ENCODE measurements at places on chromosomes 3 and 15.
A peak's percentile ranks its signal among the peaks of the same experiment; 100 is the strongest.

DNA sequence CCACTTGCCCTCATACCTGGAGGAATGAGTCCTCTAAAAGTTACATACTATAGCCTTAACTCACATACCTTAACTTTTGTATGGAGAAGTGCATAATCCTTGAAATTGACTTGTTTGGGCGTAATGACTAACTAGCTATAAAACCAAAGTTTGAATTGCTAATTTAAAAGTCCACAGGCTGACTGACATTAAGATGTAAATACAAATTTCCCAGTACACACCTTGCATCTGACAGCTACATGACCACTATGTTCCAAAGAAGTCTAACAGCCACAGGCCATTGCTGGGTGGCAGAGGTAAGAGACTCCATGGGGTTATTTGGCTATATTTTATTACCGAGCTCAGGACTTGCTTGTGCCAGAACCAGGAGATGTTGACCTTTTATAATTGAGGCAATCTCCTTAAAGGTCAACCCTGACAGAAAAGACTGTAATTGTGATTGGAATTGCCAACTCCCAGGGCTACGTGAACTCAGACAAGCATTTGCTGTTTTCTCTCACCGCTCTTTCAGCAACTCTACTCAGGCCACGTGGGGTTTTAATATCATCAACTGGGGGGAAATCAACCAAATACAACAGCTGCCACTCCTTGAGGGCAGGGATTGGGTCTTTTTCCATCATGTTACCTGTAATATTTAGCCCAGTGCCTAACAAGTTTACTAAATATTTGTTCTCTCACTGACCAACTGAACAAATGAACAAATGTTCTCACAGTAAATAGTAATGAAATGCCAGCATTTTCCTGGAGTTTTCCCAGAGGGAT is 139.9 kb downstream of the SEMA6D start:
- no peak for DNase-seq

GRCh38 chr15:48681353-48681752 is 35.8 kb upstream of the FBN1 start:
- DNase-seq, result no peak

DNA sequence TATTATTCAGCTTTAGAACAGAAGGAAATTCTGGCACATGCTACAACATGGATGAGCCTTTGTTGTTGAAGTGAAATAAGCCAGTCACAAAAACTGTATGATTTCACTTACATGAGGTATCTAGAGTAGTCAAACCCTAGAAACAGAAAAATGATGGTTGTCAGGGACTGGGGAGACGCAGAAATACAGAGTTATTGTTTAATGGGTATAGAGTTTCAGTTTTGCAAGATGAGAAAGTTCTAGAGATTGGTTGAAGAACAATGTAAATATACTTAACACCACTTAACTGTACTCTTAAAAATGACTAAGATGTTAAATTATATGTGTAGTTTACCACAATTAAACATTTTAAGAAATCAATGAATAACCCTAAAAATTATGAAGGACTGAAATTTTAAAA is 15.8 kb downstream of the SPTSSB start:
- DNase-seq, result no peak

DNA sequence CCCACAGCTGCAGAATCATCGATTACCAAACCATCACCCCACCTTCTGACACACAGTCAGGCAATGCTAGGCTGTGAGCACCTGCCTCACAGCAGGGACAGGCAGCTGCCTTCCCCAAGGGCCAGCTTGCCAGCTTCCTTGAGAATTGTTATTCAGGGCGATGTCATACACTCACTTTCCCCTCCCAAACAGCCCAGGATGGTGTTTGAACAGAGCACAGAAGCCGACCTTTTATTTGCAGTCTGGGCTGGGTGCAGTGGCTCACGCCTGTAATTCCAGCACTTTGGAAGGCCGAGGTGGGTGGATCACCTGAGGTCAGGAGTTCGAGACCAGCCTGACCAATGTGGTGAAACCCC is 84.5 kb upstream of the HERC1 start:
- DNase-seq, result no peak

- no peak for DNase-seq
Measured at GRCh38 chr3:16809993-16810392, 74.8 kb upstream of the PLCL2 start.

GRCh38 chr3:113240841-113241240 is 29.5 kb downstream of the BOC start:
- DNase-seq, result no peak

GRCh38 chr3:179265875-179266274 is 15.0 kb upstream of the KCNMB3 start:
- DNase-seq, result no peak

DNA sequence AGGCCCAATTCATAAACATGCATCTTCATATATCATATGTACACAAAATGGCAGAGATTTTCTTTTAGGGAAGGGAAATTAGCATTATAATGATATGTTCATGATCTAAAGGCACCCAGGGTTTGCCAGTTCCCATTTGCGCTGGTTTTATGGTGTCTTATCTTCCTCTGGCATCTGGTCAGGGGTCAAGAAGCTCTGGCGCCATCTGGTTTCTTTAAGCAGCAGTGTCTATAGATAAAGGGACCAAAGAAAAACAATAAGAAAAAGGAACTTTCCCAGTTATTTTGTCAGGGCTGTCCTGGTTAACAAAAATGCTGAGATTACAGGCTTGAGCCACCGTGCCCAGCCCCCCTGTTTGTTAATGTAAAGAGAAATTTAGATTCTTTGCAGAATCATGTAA is 3.3 kb upstream of the DCP1A start:
- no peak for DNase-seq

DNA sequence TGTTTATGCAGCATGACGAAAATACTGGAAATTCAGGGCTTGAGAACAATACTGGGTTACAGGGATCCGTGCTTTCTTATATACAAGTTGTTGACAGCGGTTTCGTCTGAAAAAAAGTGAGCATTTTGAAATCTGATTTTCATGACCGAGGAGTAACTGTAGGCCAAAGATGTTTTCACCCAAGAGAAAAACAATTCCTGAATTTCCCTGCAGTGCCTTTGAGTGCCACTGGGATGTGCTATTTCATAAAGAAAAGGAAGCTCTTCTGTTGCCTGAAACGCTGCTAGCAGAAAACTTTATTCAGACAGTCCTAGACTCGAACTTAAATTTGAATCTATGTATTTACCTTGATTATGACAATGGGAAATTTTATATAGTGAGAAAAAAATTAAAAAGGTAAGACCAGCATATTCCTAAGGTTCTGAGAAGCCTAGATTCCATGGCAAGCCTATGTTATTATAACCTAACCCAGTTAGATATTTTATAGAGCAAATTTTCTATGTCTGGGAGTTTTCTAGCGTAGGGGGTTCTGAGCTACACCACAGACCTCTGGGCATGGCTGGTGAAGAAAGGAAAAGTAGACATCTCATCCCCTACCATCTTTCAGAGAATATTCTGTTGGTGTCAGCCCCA is 30.2 kb downstream of the KCNAB1 start:
- DNase-seq, result peak; percentile 36

DNA sequence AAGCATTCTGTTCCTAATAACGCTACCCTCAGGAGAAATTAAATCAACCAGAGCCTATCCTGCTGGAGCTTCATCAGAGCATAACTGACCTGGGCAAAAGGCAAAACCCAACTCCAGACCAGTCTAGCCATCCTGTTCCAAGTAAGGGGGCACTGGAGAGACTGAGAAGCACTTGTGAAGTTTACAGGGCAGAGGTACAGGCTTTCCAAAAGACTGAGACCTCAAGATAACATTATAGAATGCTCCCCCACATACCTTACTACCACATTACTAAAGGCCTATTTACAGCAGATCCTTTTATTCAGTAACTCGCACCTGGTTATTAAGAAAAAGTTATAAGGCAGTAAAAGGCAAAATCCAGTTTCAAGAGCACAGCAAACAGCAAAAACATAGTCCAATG is 35.5 kb downstream of the RFX7 start:
- DNase-seq, result no peak

DNA sequence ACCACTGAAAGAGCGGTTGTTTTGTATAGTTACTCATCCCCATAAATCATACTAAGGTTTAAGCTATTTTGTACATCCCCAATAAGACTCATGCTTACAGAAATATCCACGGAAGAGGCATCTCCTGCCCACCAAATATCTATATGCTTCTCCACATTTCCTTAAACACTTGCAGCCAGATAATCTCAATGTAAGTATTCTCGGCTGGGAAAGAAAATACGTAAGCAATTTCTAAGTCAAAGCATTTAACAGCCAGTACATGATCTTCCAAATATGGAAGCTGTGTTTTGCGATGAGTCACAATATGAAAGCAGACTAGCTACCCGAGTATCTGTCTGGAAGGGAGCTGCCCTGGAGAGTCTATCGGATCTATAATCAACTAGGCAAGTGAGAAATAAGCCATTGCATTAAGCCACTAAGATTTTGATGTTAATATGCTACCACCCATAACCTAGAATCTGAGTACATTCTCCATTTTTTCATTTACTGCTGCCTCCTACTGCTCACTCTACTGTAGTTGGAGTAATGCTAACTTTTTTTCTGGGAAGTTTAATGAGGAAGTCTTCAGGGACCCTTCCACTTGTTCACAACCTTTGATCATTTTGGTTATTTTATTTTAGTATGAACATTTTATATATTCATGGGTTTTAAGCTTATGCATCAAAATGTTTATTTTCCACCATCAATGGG is 26.9 kb upstream of the ZMAT3 start:
- DNase-seq, result no peak

Data from CD4-positive, alpha-beta T cell treated with Interleukin-6 at 100 ng/mL for 8 hours (primary cell).